ENCODE measurements at places on chromosomes 5 and 9.

- no peak for DNase-seq
These were observed 27.3 kb upstream of the PHYKPL start for GRCh38 chr5:178259623-178260536.

DNA sequence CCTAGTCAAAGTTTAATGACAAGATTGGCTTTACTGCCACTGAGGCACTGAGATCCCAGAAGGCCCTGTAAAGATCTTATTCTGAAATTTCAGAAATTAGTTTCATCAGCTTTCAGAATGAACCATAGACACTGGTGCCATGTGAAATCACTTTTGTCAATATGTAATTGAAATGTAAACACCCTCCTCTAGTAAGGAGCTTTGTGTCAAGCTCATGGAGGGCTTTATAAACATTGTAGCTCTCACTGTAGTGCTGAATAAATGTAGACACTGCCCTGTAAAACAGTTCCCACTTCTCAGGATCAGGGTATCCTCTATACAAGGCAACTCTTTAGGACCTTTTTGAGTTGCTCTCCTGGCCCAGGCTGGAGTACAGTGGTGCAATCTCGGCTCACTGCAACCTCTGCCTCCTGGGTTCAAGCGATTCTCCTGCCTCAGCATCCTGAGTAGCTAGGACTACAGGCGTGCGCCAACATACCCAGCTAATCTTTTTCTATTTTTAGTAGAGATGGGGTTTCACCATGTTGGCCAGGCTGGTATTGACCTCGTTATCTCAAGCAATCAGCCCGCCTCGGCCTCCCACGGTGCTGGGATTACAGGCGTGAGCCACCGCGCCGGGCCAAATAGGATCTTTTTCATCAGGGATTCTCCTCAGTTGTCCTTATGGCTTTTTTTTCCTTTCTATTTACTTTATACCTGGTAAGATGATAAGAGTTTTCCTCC lies 1823.9 kb upstream of the CDH9 start:
- no peak for DNase-seq

DNA sequence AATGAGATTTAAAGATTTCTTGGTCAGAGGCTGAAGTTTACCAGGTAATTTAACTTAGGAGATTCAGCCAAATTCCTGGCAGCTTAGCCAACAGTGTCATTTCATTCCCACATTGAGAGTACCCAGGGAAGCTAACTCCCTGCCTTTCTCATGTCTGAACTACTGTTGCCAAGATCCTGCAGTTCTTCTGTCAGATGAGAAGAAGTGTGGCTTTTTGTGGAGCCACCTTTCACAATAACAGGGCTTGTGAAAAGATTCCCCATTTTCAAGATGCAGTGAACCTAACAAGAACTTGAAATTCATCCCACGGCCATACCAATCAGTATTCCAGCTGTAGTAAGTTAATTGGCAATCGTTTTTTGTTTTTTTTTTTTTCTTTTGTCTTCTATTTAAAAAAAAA lies 176.4 kb downstream of the XRCC4 start:
- DNase-seq = no peak

DNA sequence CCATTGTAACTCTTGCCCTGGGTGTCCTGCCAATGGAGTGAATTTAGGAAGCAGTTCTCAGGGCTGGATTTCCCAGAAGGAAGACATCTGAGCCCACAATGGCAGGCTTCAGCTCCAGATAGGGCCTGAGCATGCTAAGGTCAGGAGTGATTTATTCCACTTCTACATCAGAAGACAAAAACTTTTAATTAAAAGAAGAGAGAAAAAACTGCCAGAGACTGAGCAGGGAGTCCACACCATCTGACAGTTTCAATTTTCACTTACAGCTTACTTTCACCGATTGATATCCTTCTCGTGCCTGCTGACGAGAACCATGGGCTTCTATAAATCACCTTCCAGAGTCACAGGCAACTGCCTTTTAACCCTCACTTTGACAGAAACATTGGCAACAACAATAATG lies 228.3 kb upstream of the BRINP1 start:
- DNase-seq = no peak

DNA sequence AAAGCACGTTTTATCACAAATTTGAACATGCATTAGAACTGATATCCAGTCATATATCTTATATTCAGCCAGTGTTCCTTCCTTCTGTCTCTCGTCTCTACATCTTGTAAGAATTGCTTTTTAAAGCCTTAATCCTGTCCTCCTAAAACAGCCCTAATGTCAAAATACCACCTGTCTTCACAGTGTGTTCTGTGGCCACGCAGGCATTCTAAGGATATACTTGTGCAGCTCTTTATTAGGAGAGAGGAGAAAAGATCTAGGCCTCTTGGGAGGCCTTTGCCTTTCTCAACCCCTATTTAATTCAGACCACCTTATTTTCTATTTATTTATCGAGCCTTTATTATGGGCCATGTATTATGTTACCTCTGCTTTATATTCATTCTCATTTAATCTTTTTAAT lies 78.3 kb downstream of the MAN2A1 start:
- peak; percentile 54 for DNase-seq

DNA sequence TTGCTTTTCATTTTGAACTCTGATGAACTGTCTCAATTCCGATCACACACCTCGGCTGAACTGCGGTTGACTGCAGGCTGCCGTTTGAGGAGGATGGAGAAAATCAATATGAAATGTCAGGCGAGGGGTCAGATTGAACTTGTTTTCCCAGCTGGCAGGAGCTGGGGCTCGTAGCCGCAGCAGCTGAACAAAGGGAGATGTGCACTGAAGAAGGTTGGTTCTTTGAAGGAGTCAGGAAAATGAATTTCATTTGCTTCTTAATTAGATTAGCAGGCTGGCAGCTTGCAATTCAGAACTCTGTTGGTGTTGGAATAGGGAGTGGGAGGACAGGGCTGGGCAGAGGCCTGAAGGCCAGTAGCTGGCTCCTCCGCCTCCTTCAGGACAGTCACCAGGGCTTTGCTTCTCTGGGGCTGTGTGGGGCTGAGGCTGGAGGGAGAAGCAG lies 117.4 kb upstream of the GPR151 start:
- DNase-seq = peak; percentile 48

- no peak for DNase-seq
These were observed 497.0 kb downstream of the DTWD2 start for GRCh38 chr5:118491351-118491750.

DNA sequence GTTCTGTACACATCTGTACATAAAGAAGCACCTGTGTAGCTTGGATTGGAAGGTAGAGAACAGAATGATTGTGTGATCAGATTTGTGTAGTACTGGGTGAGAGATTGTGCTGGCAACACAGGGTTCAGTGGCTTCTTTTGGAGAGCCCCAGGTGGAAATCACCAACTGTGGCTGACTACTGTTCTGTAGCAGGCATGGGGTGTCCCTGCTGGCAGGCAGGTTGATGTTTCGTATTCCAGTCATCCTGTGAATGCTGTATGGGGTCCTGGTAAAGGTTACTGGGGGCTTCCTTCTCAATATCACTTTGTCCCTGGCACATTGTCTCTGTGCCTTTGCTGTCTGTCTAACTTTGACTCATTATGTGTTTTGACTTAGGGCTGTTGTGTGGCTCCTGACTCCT lies 5.3 kb downstream of the ASPN start:
- DNase-seq = no peak

DNA sequence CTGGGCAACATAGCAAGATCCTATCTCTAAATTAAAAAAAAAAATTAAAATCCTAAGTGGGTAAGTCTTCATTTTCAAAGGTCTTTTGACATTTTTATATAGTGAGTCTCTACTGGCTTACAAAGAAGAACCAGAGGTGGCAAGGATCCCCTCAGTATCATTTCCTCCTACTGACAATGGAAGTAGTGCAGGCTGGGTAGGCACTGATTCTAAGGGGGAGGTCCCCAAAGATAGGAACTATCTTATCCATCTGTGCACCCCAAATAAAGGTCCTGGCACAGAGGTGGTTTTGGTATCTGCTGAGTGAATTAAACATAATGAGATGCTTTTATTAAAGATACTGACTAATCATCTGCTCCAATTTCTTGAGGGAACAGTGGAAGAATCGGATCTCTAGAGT lies 4.2 kb downstream of the FAM193B start:
- no peak for DNase-seq

DNA sequence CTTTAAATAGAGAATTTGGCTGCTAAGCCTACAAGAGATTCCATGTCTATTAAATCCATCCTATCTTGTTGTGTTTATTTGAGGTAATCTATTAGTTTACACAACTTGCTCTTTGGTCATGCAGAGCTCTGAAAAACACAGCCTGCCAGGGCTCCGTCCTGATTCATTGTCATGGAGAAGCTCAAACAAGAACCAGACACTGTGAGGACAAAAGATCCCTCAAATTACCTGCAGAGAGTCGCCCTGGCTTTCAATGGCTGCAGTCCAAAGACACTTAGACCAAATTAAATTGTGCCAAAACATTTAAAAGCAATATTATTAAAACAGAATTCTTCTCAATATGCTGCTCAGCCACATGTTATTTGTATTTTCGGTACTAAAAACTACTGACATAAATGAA lies 60.1 kb downstream of the CDH18 start:
- no peak for DNase-seq

- no peak for DNase-seq
These were observed 79.8 kb downstream of the CFAP95 start for GRCh38 chr9:69900406-69900805.

DNA sequence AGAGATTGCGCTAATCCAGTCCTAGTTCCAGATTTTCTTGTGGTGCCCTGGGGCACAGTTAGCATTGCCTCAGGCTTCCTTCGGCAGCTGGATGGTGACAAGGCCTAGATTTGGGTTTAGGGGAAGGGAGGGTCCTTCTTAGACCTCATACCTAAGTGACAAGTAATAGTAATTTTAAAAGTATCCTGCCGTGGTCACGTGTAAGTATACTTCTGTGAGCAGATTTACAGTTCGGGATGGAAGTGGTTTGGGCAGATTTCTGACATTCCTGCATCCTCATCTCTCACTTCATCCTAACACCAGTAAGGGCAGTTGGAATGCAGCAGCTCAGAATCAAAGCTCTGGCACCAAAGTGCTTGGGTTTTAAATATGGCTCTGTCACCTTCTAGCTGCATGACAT lies 71.6 kb downstream of the LRRC70 start:
- DNase-seq = no peak

DNA sequence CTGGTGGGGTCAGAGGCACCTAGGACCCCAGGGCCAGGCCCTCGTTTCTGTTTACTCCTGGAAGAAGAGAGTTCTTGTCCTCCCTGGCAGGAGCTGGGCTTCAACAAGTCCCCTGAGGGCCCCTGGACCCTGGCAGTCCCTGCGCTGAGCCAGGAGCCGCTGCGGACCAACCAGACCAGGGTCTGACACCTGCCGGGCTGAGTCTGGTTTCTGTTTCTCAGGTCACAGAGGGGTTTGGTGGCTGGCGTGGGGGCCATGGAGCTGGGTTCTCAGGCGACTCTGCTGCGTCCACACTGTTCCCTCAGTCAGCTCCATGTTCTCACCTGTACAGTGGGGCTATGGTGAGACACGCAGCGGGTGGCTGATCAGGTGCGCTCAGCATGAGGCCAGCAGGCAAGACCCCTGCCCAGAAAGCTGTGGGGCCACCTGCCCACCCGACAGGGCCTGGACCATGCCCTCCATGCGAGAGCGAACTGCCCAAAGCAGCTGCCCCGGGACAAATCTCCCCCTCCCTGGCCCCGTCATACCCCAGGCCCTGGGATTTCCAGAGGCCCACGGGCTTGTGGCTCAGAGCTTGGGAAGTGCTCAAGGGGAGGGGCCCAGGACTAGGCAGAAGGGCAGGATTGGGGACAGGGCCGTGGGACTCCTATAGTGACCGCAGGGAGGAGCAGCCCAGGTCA lies 17.9 kb upstream of the NOTCH1 start:
- no peak for DNase-seq

DNA sequence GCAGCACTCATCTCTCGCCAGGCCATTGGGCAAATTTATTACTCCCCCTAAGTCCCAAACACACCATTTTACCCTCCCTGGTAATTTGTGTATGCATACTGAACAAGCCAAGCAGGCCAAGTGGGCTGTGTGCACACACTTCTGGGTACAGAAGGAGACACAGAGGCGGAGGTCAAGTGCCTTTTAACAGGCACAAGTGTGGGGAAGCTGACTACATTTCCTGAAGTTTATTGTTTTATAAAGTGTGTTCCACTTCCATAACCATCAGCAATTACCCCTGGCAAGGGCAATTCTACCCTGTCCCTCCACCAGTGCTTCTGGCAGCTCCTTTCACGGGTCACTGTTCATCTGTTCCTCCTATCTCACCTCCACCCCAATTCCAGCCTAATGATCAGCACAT lies 93.9 kb downstream of the SETX start:
- no peak for DNase-seq

GRCh38 chr9:37732952-37733351 lies 20.7 kb upstream of the TRMT10B start:
- no peak for DNase-seq

GRCh38 chr5:112762113-112762810 lies 24.6 kb downstream of the APC start:
- DNase-seq = no peak

GRCh38 chr5:160792732-160793529 lies 59.1 kb downstream of the ATP10B start:
- DNase-seq = no peak

DNA sequence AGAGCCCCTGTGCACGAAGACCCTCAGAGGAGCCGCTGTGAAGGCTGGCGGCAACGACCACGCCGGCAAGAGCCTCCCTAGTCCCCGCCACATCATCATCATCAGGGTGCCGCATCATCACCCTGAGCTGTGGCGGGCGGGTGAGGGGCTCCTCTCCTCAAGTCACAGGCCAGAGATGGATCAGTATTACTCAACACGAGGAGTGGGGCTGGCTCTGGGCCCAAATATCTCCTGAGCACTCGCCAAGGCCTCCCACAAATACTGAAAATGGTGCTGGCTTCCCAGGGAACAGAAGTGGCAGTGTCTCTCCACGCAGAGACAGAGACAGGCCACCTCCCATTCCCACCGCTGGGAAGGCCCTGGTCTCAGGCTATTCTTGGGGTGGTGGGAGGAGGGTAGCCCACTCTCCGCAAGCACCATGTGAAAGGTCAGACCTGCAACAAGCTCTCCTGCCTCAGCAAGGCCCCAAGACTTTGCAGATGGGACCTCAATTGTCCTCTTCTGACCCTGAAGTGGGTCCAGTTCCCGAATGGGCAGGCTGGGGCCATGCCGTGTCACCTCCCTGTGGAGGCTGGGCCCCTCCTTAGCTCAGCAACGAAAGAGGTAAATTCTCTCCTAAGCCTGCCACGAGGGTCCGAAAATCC lies 39.3 kb upstream of the ZNF354A start:
- no peak for DNase-seq

DNA sequence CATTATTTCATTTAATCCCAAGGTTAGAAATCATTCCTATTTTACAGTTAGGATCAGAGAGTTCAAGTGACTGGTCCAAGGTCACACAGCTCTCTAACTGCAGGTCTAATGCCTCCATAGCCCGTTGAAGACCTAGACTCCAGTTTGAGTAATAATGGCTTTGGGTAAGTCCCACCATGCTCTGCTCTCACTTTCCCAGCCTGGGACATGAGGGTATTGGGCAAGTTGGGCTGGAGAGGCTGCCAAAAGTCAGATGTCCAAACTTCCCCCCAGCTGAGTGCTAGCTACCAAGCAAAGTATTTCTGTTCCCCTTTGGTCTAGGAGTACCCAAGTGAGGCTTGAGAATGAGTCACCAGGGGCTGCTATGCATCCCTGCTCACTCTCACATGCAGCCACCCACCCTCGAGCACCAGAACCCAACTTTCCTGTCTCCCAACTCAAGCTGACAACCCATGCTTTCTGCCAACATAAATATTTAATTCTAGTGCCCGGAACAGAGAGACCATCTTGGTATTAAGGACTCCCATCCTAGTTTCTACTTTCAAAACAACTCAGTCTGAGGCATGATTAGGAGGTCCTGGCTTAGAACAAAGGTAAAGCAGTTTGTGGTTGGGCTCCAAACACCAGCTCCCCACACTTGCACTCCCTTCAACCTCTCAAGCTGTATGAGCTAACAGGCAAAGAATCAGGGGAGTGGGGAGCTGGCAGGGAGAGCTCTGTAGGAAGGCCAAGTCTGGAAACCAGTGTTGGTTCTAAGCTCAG lies 236.5 kb upstream of the TRIM32 start:
- no peak for DNase-seq
